Activated T-helper 1 cell treated with anti-CD3 and anti-CD28 coated beads, Interleukin-2, amount 50 U/mL, for 16 hours (primary cell): ENCODE measurements at places on chromosomes 4 and X.

DNA sequence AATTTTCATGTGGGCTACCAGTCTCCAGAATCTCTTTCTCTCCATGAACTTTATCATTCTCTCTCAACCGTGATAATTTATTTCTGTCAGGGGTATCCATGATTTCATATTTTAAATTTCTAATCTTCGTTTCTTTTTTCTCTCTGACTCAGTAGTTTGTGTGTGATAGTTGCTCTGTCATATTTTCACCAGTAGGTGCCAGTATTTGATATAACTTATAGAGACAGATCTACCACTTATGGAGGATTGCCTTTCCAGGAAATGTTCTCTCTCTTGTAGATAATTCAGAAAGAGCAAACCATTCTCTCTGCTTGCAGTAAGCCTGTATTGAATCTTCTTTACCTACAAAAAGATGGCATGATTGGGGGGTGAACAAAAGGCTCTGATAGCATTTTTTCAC lies 79.3 kb upstream of the DYNLT3 start:
- DNase-seq, result no peak

DNA sequence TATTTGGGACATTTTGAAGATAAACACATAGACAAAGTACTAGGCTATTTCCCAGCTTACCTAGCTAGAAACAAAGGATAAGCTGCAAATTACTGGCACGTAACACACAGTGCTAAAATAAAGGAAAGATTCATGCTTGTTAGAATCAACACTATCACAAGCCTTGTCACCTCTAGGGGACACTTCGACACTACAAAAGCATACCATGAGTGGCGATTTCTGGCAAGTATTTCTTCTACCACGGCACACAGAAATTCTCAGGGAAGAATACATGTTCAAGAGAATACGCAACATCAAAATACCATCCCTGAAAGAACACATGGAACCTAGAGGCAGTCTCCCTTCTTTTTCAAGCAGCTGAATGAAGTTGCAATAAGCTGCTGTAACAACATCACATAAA lies 5.1 kb downstream of the MECP2 start:
- no peak for DNase-seq

DNA sequence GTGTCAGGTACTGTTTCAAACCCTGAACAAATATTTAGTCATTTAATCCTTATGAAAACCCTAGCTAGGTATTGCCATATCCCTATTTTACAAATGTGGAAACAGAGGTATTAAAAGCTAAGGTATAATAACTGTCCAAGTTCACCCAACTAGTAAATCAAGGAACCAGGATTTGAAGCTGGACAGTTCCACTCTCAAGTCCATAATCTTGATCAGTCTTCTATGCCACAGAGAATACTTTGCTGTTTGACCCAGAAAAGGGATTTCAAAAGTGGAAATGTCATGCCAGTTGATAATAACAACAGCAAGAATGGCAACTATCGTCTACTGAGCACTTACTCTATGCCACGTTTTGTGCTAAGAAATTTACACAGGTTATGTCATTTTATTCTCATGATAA lies 90.4 kb upstream of the KIT start:
- no peak for DNase-seq

DNA sequence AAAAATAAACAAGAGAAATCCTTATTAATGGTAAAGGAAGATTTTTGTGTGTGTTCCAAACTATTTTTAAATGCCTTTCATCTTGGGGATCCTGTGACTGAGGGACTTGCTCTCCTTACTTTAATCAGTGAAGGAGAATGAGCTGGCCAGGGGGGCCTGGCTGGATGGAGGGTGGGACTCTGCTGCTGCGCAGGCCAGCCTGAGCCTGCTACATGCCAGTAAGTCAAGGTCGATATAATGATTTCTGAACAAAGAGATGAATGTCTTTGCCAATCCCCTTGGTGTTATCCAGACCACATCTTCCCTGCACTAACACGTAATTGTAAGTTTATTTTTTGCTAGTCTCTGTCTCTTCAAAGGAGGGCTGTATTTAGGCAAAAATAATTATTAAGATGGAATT lies 1679.2 kb upstream of the TENM3 start:
- no peak for DNase-seq
